Tibial nerve (tissue), 4 donors: ENCODE measurements at places on chromosomes 4 and X. TPM values are rescaled to one million over a fixed set of nuclear protein-coding genes. Genes with fewer than 3 reads are reported as not detected.

The F8 gene
- total RNA-seq = 7.2 TPM

The HSFX3 gene
- total RNA-seq = not detected

DNA sequence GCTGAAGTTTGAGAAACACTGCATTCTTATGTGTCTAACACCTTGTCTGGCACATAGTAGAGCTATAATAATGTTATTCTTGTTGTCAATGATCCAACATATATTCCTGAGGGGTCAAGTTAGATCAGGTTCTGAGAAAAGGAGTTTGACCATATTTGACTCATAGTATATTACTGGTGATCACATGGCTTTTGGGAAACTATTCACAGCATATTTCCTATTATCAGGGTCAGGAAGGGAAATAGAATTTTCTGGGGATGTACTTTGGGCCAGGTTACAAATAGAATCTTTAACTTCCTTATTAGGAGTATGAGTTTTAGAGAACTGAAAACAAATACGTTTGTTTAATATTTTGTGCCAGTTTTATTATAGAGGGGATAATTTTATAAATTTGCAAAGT is 11.6 kb downstream of the IL15 start:
- no peaks in the 10 kb centered on the region for H3K36me3 ChIP-seq
- no peak for DNase-seq

- H3K4me3 ChIP-seq = no peak overlapping the region
- no peaks in the 10 kb centered on the region for H3K36me3 ChIP-seq
- H3K27ac ChIP-seq = no peak overlapping the region
- no peak for DNase-seq
Measured at GRCh38 chrX:132333351-132333750, 114.1 kb upstream of the RAP2C start.

DNA sequence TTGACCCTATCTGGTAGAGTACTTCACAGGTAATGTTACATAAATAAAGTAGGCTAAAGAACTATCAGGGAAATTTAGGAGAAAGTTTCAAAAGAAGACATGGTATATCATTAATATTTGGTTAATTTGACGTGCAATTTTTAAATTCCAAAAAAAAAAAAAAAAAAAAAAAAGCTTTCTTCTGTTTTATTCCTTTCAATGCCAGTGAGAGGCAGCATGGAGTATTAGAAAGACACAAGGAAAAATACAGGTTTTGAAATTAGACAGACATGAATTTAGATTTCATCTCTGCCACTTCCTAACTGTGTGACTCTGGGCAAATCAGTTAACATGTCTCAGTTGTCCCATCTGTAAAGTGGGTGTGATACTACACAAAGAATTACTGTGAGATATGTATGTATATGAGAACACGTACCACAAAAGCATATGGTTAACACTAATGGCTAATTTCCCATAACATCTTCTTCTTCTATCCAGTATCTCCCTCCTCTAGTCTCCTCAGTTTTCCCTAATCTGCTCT is 132.5 kb downstream of the GPC3 start:
- no peaks in the 10 kb centered on the region for H3K4me1 ChIP-seq
- no peak overlapping the region for H3K4me3 ChIP-seq
- DNase-seq = no peak
- H3K27ac ChIP-seq = no peak overlapping the region
- no peaks in the 10 kb centered on the region for H3K27me3 ChIP-seq
- no peaks in the 10 kb centered on the region for H3K36me3 ChIP-seq

DNA sequence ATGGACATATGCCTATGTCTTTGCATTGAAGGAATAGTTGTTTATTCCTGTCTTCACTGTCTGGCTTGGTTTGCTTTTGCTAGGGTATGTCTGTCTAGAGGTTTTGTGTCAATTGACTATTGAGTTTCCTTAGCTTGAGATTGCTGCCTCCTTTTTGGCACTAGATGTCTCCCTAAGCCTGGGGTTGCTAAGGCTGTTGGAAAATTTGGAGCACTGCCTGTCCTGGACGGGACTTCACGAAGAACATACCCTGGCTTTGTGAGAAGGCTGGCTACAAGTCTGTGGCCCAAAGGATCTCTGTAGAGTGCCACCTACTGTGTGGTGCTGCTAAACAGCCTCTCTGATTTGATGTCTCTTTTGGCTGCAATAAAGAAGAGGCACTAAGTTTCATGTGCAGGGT is 183.8 kb upstream of the NUDT10 start:
- H3K4me3 ChIP-seq = no peak overlapping the region
- H3K27me3 ChIP-seq = no peaks in the 10 kb centered on the region
- no peaks in the 10 kb centered on the region for H3K36me3 ChIP-seq
- no peaks in the 10 kb centered on the region for H3K4me1 ChIP-seq
- no peak for DNase-seq
- H3K27ac ChIP-seq = no peak overlapping the region

- DNase-seq = peak; percentile 17
- H3K27me3 ChIP-seq = no peaks in the 10 kb centered on the region
- peak overlapping the region; percentile 88 for H3K4me3 ChIP-seq
- H3K27ac ChIP-seq = peak overlapping the region; percentile 97
- peaks cover 37% of the 10 kb centered on the region for H3K4me1 ChIP-seq
- no peaks in the 10 kb centered on the region for H3K36me3 ChIP-seq
Measured at GRCh38 chrX:132217203-132218073, 1.8 kb downstream of the RAP2C start.

DNA sequence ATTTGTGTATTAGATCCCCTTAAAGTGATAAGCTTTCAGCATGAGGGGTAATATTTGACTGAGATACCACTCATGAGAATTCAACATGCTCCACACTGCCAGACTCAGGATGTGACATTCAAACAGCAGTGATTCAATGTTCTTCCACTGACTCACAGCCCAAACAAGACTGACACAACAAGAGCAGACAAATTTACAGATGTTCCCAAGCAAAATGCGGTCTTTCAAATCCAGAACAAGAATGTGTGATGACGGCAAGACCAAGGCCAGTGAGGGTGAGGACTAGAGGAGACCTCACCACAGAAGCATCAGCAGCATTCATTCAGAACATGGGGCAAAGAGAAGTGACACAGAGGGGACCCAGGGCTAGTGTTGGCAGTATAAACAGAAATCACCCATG is 99.3 kb upstream of the GRIA3 start:
- H3K27me3 ChIP-seq = no peaks in the 10 kb centered on the region
- no peak overlapping the region for H3K4me3 ChIP-seq
- no peak overlapping the region for H3K27ac ChIP-seq
- no peaks in the 10 kb centered on the region for H3K36me3 ChIP-seq
- H3K4me1 ChIP-seq = no peaks in the 10 kb centered on the region

DNA sequence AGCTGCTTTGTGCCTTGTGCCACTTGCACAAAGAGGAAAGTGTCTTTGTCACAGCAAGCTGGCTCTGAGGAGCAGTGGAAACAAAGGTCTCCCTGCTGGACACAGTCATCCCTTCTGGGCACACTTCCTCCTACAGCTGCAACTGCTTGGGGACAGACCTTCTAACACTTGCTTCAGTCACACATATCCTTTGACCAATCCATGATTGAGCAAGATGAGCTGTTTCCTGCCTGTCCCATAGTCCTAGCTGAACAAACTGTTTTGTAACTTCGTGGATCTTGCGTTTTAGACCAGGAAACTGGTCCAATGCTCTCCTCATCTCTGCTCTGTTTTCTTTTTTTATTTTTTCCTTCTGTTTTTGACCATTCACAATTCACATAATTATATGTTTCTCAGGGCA is 98.5 kb downstream of the RRAGB start:
- H3K27ac ChIP-seq = no peak overlapping the region
- DNase-seq = no peak
- H3K4me3 ChIP-seq = no peak overlapping the region

GRCh38 chr4:11606078-11606477 is 177.4 kb upstream of the HS3ST1 start:
- H3K27ac ChIP-seq = no peak overlapping the region
- H3K4me1 ChIP-seq = no peaks in the 10 kb centered on the region
- no peaks in the 10 kb centered on the region for H3K27me3 ChIP-seq
- no peaks in the 10 kb centered on the region for H3K36me3 ChIP-seq
- H3K4me3 ChIP-seq = no peak overlapping the region

GRCh38 chr4:38870098-38870808 is 2.6 kb downstream of the FAM114A1 start:
- H3K27ac ChIP-seq = peak overlapping the region; percentile 99
- no peak overlapping the region for H3K4me3 ChIP-seq
- H3K4me1 ChIP-seq = peaks cover 31% of the 10 kb centered on the region
- H3K36me3 ChIP-seq = no peaks in the 10 kb centered on the region
- DNase-seq = no peak
